WTC11 (cell line): ENCODE measurements at places on chromosomes 7 and 10. TPM values are rescaled to one million over a fixed set of nuclear protein-coding genes. Genes with fewer than 3 reads are reported as not detected.

- no peak for DNase-seq
Measured at GRCh38 chr10:96708456-96708855, 11.9 kb downstream of the PIK3AP1 start.

DNA sequence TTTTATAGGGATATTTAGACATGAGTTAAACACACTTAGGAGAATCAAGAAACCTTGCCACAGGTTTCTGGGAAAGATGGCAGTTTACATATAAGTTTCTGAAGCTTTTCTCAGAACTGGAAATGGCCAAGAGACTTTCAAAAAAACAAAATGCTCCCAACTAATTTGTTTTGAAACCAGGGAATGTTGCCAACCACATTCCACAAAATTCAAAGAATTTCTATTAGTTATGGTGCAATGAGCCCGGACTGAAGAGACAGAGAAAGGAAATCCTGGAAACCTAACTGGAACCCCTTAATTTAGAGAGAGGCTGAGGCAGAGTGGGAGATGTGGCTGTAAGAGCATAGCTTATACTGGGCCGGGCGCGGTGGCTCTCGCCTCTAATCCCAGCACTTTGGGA, 128.5 kb downstream of the PTEN start:
- DNase-seq, result no peak

GRCh38 chr10:61153771-61154170, 209.8 kb upstream of the RHOBTB1 start:
- DNase-seq, result no peak

DNA sequence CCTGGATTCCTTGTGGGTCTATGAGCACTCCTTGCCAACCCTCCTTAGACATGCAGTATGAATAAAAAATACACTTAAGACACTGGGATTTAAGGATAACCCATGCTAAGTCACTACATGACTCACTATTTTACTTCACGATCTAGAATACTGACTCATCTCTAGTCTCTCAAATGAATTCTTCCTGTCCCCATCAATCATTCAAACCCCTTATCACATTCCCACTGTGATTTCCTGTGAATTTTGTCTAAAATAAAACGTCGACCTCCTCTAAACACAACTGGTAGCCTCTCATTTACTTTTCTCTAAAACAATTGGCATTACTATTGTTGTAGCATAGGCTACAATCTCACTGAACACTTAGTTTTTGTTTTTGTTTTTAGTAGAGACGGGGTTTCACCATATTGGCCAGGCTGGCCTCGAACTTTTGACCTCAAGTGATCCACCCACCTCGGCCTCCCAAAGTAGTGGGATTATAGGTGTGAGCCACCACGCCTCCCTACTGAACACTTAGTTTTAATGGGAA, 3.9 kb upstream of the IQUB start:
- no peak for DNase-seq

GRCh38 chr10:98621630-98622029, 174.9 kb upstream of the HPS1 start:
- no peak for DNase-seq

GRCh38 chr7:98398567-98399372, 2.1 kb downstream of the BAIAP2L1 start:
- DNase-seq, result no peak

DNA sequence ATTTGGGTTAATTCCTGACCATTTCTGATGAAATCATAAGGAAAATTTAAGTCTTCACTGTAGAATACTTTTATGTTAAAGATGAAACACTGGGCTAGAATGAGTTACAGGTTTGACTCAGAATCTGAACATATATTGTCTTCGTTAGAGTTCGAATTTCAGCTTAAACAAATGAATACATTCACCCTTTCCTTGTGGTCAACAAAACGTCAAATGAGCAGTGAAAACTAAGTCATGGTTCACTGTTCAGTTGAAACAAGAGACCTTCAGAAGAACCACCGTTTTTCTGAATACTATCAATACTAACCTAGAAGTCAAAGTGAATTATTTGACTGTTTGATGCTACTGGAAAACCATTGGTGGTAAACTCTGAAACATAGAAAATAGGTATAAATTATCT, 235.2 kb upstream of the ZWINT start:
- no peak for DNase-seq

DNA sequence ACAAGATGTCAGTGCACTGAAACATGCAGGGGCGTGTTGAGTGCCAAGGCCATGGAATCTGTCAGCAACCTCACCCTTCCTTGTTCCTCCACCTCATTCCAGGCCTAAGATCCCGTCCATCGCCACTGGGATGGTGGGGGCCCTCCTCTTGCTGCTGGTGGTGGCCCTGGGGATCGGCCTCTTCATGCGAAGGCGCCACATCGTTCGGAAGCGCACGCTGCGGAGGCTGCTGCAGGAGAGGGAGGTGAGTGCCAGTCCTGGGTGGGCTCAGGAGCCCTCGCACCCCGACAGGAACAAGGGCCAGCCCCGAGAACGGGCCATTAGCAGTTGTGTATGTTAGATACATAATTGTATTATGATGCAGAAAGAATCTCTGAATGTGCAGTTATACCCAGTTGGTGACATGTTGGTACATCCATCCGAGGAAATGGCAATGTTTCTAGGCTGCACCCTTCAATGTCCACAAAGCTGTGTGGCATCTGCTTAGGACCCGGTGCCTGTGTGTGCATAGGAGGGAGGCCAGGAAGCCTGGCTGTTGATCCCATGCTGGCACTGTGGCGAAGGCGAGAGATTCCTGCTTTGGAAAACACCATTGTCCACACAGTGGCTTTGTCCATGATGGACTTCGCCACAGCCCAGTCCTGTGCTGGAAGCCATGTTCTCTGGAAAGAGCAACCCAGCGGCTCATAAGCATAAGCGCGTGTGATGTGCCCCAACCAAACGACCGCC, 154.2 kb downstream of the EGFR start:
- DNase-seq, result no peak

The SPDYE2 gene
- total RNA-seq, result 0.15 to 0.23 TPM in 2 of 3 replicates, not detected in the other

- DNase-seq, result no peak
Measured at GRCh38 chr7:21137640-21138039, 290.2 kb upstream of the SP4 start.

- no peak for DNase-seq
Measured at GRCh38 chr10:12243864-12244620, 48.1 kb downstream of the CDC123 start.

The SH2D4B gene
- 0.04 to 0.09 TPM in 2 of 3 replicates, not detected in the other for total RNA-seq

DNA sequence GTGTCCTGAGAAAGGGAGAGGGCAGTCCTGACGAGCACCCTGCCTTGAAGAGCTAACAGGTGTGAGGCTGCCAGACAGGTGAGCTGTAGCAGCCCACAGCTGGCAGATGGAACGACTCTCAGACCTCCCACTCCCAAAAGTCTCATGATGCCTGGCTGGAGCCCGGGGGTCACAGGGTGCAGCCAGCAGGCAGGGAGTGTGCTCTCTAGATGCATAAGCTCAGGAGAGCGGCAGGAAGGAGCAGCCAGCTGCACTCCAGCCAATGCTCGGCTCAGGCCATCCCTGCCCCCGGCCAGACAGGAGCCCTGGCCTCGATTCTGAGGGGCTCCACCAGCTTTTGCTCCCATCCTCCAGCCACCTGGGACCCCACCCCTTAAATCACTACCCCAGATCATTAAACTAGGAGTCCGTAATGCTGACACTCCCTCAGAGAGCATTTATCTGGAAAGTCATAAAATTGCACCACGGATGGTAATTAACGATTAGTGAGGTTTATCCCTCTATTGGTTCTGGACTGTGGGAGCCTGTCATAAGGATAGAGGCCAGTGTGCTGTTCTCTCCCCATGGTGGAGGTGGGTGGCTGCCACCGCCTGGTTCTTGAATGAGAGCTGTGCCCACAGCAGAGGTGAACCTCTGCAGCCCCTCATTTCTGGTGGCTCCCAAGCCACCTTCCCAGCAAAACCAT, 63.5 kb upstream of the ZMIZ1 start:
- DNase-seq, result no peak

The FKBP6 gene
- total RNA-seq, result 0.09 to 0.11 TPM in 2 of 3 replicates, not detected in the other

- DNase-seq, result no peak
Measured at GRCh38 chr10:109027534-109028185, 895.7 kb downstream of the XPNPEP1 start.

- DNase-seq, result no peak
Measured at GRCh38 chr10:71748671-71749191, 24.6 kb downstream of the VSIR start.

The DOCK4 gene
- total RNA-seq, result 13.3 to 20.4 TPM (median 15.2 TPM) in 3 replicates

DNA sequence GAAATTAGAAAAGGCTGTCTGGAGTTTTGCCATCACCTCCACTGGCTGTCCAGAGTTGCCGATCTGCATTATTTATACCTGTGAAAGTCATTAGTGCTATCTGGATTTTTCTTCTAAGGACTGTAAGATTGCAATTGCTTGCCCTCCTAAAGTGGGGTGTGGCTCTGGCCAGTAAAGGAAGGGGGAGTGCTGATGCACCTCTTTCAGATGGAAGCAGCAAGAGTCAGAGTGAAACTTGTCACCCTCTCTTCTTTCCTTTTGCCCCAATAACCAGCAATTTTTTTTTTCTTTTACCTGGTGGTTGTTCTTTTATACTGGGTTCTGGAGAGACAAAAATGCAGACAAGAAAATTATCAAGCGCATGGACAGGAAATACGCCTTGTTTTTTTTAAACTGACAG, 527.4 kb upstream of the NRP1 start:
- DNase-seq, result no peak

DNA sequence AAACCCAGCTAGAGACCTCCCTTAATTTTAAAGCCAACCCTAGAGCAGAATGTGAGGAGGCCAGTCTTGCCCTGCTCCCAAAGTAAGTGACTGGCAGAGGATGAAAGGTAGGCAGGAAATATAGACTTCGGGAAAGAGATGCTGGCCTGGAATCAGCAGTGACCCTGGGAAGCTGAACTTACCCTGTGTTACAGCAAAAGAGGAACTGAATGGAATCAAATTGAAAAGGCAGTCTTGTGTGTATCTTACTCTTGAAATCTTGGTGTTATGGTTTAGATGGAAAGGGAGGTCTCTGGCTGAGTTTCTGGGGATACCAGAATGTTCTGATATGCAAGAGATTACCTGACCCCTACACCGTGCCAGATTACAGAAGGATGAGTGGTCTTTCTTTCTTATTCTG, 7.9 kb upstream of the CFAP43 start:
- DNase-seq, result no peak

GRCh38 chr7:106177300-106177690, 65.2 kb upstream of the SYPL1 start:
- no peak for DNase-seq

DNA sequence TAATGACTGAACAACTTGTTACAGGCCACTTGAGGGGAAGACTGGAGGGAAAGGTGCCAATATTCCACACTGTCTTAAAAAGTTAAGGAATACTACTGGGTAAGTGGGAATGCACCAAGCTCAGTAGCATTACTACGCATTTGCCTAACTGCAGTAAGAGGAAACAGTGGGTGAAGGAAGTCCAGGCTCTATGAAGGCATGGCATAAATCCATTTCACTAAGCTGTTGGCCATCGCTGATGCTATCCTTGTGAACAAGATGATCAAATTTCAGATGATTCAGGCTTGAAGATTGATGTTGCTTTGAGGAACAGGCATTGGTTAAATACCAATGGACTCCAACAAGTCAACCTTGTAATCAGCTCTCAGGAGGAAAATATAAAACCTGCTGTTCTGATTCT, 44.2 kb upstream of the TES start:
- no peak for DNase-seq

GRCh38 chr7:23404546-23405239, 65.6 kb downstream of the IGF2BP3 start:
- DNase-seq, result no peak

DNA sequence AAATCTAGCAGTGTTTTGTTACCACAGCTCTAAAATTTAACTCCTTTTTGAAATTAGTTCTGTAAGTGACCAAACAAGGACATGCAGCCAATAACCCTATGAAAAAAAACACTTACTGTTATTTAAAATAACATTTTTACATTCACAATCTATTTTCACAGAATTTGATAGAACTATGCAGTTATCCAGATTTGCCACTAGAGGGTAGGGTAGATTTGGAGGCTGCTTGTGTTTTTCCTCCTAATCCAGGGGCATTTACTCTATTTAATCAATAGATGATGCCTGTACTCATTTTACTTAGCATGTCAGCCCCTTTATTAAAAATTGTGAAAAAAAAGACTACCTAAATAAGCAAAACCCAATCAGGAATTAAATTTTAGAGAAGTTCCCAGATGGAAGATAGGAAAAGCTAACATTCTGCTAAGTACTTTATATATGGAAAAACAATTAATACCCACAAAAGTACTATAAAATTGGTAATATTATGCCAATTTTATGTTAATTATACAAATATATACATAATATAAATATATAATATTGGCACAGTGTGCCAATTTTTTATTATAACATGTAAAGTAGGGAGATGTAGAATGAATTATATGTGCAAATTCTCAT, 18.1 kb upstream of the LIPK start:
- DNase-seq, result no peak

DNA sequence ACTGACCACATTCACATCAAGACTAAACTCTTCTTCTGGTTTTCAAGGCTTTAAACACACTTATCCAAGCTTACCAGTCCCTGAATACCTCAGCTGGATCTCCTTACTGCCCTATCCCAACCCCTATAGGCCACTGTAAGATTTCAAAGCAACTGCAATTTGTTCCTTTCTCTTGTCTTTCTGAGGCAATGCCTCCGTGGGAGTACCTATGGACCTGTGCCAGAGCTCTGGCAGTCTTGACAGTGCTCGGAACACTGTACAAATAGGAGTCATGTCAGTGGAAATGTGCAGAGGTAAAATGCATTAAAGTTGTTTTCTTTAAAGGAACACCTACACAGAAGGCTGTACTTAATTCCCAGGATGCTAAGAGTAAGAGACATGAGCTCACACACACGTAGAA, 124.7 kb downstream of the CNOT4 start:
- DNase-seq, result no peak

GRCh38 chr7:107782374-107782773, 20.6 kb downstream of the SLC26A3 start:
- no peak for DNase-seq

The PLAU gene
- 15.0 to 18.0 TPM (median 16.2 TPM) in 3 replicates for total RNA-seq

The MOGAT3 gene
- 0.81 to 0.92 TPM (median 0.82 TPM) in 3 replicates for total RNA-seq

GRCh38 chr7:26100406-26101339, 51.3 kb upstream of the NFE2L3 start:
- DNase-seq, result no peak

DNA sequence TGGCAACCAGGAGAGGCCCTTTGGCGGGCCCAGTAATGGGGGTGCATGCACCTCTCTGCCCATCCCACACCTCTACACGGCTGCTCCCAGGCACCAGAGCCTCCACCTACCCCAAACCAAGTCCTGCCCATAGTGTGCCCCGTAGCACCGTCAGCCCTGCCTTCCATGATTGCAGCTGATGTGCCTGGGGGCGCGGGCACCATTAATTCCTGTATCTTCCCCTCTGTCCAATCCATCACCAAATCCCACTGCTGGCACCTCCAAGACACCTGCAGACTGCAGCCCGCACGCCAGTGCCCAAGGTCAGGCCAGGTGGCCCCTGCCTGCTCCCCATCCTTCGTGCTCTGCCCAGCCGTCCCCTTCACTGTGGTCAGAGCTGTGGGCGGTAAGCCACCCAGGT, 533.0 kb downstream of the PTPRN2 start:
- DNase-seq, result no peak

- no peak for DNase-seq
Measured at GRCh38 chr10:78738861-78739260, 329.9 kb upstream of the ZMIZ1 start.

GRCh38 chr10:28586176-28586575, 53.3 kb downstream of the WAC start:
- DNase-seq, result no peak

- no peak for DNase-seq
Measured at GRCh38 chr10:91891125-91892001, 17.9 kb downstream of the FGFBP3 start.

- peak; percentile 59 for DNase-seq
Measured at GRCh38 chr7:93921607-93922566, at the start of gene GNG11. GNG11 (plus strand) TSS chr7:93921735; CDS start chr7:93922138, 403 bp downstream.

The GCK gene
- total RNA-seq, result 3.3 to 5.1 TPM (median 4.5 TPM) in 3 replicates
